ENCODE measurements at places on chromosomes 13 and 19.

GRCh38 chr13:98651744-98652143, 74.8 kb upstream of the STK24 start:
- no peak for DNase-seq

DNA sequence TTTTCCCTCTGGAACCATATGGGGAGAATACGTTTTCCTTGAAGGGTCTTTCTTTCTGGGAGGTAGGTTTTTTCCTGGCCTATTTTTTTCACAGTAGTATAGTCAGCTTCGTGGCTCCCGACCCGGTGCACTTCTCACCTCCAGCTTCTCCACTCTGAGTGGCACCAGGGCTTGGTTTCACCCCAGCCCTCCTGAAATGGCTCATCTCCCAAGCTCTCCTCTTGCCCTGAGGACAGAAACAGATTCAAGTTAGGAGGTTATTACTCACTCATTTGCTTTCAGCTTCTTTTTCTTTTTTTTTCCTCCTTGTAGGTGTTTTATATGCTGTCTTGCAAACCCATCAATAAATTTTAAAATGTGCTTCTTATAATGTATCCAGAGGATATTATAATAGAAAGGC, 199.3 kb downstream of the RFC3 start:
- DNase-seq: no peak

DNA sequence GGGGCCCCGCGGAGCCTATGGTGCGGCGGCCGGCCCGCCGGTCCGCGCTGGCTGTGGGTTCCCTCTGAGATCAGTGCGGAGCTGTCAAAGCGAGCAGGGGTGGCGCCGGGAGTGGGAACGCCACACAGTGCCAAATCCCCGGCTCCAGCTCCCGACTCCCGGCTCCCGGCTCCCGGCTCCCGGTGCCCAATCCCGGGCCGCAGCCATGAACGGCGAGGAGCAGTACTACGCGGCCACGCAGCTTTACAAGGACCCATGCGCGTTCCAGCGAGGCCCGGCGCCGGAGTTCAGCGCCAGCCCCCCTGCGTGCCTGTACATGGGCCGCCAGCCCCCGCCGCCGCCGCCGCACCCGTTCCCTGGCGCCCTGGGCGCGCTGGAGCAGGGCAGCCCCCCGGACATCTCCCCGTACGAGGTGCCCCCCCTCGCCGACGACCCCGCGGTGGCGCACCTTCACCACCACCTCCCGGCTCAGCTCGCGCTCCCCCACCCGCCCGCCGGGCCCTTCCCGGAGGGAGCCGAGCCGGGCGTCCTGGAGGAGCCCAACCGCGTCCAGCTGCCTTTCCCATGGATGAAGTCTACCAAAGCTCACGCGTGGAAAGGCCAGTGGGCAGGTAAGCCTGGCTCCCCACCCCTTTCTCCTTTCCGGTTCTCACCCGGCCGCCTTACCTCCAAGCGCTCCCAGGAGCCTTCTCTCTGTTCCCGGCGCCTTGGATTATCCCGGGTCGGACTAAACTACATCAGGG, at the start of gene PDX1:
Gene PDX1, plus strand, starts transcription at position 67 of the 743 bp plus-strand sequence. Its CDS starts 139 bp downstream, at position 206.
- DNase-seq: no peak

GRCh38 chr19:17475541-17476115, 5.3 kb downstream of the SLC27A1 start:
- DNase-seq: no peak

GRCh38 chr13:54373211-54373610, 1344.6 kb downstream of the OLFM4 start:
- DNase-seq: no peak

DNA sequence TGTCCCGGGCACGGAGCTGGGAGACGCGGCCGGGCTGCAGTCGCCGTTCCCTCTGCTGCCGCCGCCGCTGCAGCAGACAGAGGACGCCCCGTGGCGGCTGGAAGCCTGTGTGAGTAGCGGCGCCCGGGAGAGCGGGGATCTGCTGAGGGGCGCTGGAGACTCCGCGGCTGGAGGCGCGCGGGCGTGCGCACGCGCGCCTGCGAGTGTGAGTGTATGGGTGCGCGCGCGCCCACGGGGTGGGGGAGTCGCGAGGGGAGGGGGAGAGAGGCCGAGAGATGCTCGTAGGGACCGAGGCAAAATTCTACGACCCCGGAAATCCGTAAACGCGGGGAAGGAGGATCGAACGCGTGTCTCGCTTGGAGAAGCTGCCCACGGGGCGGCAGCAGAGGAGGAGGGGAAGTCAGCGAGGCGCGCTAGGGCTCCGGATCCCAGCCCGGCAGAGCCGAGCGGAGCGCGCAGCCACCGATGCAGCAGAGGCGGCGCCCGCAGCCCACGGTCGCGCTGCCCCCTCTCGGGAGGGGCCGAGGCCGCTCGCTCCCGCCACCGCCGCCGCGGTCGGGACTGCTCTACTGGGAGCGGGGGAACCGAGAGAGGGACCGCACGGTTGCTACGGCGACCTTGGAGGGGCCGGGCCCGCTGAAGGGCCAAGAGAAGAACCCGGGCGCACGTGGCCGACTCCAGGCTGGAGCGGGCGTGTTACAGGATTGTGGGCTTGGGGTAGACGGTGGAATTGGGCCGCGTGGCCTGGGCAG, at the start of gene ENOX1:
Gene ENOX1, minus strand, starts transcription at position 207 of the 752 bp plus-strand sequence.
- peak; percentile 6 for DNase-seq

GRCh38 chr13:33258808-33259193, 26.8 kb downstream of the STARD13 start:
- no peak for DNase-seq

DNA sequence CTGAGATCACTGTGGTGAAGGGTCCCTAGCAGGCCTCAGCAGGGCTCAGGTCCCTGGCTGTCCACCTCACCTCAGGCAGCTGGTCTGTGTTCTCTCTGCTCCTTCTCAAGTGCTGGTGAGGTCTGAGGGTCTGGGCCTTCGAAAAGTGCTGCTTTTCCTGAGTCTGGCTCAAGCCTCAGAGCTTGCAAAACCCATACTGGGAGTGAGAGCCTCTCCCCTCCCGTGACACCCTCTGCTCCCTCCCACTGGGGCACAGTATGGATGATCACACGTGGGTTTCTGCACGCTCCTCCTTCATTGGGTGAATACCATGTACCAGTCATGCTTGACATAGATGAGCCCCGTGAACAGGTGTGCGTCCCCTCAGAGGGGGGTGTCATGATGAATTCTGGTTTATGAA, 73.3 kb upstream of the WASF3 start:
- no peak for DNase-seq

Data from CD4-positive, alpha-beta T cell (primary cell).